ENCODE measurements at places on chromosomes 4 and X. TPM values are rescaled to one million over a fixed set of nuclear protein-coding genes. Genes with fewer than 3 reads are reported as not detected.

SMARCA5 gene
- 56.1 TPM for total RNA-seq

WWC2 gene
- total RNA-seq: 45.1 TPM

SPANXA1 gene
- not detected for total RNA-seq

LIMCH1 gene
- total RNA-seq: 0.72 TPM

GPC4 gene
- total RNA-seq: under 0.01 TPM

S100P gene
- total RNA-seq: not detected

ATXN3L gene
- not detected for total RNA-seq

HSD17B13 gene
- 0.22 TPM for total RNA-seq

ARHGAP4 gene
- 1.1 TPM for total RNA-seq

NWD2 gene
- not detected for total RNA-seq

GPR82 gene
- not detected for total RNA-seq

F11 gene
- not detected for total RNA-seq

BEND2 gene
- not detected for total RNA-seq

XK gene
- total RNA-seq: not detected

BRS3 gene
- not detected for total RNA-seq

FDCSP gene
- total RNA-seq: not detected

MAGEB3 gene
- not detected for total RNA-seq

GLRB gene
- 8.2 TPM for total RNA-seq

HTR2C gene
- 0.44 TPM for total RNA-seq

GPR50 gene
- not detected for total RNA-seq

PCDH19 gene
- under 0.01 TPM for total RNA-seq

AADAT gene
- total RNA-seq: 6.3 TPM

RHOXF2B gene
- total RNA-seq: not detected

SRPX2 gene
- total RNA-seq: 73.2 TPM

SSX4B gene
- not detected for total RNA-seq

Measured in placental pericyte (primary cell).